ENCODE measurements at places on chromosomes 4 and X.

DNA sequence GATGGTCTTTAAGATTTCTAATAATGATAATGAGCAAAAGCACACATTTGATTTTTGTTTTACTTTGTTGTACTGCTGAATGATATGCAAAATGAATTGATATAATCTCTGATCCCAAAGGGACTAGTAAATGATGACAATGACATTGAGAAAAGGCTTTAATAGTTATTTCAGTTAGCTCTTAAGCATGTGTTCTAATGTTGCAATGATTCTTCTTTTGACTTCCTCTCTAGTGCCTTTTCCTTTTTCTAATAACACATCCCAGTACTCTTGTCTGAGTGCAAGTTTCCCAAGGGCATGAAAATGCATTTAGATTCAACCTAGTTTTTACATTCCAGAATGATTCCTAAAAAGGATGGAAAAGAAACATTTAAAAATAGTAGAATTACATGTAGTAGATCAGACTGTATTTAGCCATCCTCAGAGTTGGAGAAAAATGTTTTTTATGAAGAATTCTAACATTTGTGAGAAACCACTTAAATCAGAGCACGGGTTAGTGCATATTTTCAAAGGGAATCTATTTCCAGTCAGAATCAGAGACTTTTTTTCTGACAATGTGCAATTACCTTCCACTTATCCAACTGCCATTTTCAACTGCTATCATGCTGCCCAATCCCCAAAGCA is 508.8 kb downstream of the C4orf33 start:
- no peak for DNase-seq

DNA sequence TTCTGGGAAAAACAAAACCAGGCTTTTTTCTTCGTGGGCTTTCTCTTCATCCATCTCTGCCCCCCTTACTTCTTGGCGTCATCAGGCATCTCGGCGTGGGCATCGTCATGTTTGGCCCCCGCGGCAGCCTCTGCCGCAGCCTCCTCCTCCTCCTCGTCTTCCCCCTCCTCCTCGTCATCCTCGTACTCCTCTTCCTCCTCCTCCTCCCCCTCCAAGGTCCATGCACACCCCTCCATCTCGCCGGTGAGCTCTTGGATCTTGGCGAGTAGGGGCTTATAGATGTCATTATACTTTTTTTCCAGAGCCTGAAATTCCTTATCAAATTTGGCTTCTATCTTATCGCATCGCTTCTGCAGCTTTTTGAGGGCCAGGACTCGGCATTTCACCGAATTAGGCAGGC is 488 bp downstream of the NAP1L5 start:
- DNase-seq = no peak

GRCh38 chr4:122453384-122453995 is 3.0 kb downstream of the IL2 start:
- DNase-seq = no peak

DNA sequence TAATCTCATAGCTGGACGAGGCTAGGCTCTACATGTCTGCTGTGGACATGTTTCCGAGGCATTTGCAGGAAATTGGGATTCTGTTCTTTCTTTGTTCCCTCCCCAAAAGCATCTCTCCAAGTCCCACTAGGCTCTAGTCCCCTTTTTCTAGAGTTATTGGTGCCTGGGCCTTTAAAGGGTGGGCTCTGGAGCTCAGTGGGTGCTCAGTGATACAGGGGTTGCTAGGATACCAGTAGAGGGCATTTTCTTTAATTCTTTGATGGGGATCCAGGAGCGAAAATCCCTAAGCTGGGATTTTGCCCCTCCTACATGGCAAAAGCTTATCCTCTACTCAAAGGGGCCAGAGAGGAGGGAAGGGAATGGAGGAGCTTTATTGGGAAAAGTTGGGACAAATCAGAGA is 34.2 kb downstream of the ARHGEF9 start:
- no peak for DNase-seq

- DNase-seq = no peak
These were observed 28.8 kb downstream of the PRDM8 start for GRCh38 chr4:80226094-80226493.

GRCh38 chr4:184787766-184788503 is 37.8 kb downstream of the ACSL1 start:
- DNase-seq = no peak

DNA sequence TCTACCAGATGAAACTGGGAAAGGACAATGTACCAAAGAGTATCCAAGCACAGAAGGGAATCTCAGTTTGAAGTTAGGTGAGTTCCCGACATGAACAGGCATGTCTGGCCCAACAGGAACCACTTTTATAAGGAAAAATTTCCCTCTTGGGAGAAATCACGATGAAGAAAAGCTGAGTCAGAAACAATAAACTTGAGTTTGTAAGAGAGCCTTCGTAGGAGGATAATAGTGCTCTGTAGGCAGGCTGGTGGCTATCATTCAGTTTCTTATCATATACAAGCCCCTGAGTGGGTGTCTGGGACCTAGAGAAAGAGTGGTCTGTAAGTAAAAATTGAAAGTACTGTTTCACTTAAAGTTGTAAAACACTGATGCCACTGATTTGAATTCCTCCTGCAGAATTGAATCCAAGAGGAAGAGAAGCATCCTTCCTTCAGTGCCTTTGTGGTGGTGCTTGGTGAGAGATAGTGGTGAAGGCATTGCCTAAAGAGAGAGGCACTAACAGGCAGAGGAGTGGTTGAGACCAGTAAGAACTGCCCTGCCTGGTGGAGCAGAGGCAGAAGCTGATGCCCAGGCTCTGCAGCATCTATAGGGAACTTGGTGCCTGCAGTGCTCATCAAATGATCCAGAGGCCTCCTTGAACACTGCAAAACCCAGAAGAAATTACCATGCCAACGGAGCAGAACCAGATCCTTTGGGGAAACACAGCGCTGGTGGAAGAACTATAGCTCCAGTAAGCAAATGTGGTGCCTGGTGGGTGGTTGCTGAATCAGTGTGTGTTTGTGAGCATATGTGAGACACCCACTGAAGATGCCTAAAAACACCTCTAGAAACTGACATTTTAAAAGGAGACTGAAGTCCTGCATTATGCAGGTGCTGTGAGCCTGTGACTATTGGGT is 31.7 kb upstream of the METAP1 start:
- DNase-seq = no peak

DNA sequence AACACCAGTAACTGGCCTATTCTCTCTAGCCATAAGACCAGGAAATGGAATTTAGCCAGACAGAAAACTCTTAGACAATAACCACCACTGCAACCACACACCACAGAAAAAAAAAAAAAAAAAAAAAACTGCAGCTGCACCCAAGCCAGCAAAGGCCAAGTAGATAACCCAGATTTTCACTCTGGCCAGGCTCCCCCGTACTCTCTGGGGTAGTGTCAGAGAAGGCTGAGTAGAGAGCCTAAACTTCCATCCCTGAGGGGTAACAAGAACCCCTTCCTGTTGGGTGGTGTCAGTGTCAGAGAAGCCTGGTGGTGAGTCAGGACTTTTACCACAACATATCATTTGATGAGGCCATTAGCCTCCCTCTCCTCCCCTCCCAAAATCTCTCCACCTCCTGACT is 5.6 kb upstream of the DLG3 start:
- no peak for DNase-seq

- DNase-seq = no peak
These were observed 138.6 kb upstream of the SFRP2 start for GRCh38 chr4:153927451-153927850.

DNA sequence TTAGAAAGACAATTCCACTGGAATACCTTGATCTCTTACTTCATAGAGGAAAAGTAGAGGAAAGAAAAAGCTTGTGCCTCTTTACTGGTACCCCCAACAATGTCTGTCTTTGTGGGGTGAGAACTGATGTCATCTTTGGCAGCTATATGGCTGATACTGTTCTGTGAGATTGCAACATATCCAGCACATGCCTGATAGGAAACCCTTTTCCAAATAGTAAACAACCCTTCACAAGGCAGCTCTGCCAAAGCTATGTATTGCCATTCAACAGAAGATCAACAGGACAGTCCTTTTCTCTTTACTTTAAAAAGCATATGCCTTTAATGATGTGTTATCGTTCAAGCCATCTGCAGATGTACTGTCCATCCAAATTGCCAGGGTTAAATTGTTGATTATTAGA is 105.9 kb downstream of the IL1RAPL1 start:
- DNase-seq = no peak

- DNase-seq = no peak
These were observed 54.8 kb downstream of the DHX15 start for GRCh38 chr4:24529555-24529954.

- DNase-seq = no peak
These were observed 143.9 kb downstream of the PJA1 start for GRCh38 chrX:69021141-69021960.

DNA sequence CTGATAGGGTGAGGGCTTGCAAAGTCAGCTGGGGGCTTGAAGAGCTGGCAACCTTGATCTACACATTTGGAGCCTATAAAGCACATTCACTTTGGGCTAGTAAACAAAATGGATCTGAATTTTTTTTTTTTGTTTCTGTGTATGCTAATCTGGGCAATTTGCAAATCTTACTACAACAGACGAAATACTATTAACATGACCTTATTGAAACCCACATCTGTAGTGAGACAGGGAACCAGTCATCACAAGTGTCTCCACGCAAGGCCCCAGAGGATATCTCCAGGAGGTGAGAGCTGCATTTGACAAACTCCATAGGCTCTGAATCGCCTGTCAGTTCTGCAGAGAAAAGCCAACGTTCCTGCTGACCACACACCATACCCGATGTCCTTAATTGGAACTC is 33.0 kb upstream of the TFDP3 start:
- no peak for DNase-seq

DNA sequence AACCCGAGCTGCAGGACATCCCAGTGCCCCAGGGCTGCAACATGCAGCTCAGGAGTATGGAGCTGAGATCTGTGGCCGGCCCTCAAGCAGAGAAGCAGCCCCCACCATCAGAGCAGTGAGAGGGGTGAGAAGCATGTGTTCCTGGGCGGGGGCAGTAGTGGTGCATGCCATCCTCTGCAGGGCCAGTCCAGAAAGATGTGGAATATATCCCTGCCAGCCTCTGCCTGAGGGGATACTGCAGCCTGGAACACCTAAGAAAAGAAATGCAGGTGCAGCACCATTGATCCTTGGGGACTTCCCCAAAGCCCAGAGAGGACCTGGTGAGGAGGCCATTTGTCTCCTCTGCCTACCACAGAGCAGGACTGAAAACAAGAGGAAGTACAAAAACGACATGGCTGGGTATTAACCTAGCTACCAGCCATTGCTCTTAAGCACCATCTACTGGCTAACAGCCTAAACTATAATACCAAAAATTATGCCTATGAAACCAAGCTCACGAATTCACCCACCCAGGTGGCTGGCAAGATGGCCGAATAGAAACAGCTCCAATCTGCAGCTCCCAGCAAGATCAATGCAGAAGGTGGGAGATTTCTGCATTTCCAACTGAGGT is 158.8 kb downstream of the ADGRA3 start:
- peak; percentile 4 for DNase-seq

- no peak for DNase-seq
These were observed 27.2 kb upstream of the SLC34A2 start for GRCh38 chr4:25628451-25628850.

GRCh38 chr4:89914609-89915550 is 20.2 kb downstream of the MMRN1 start:
- DNase-seq = no peak

GRCh38 chr4:53234669-53235068 is 131.2 kb downstream of the SCFD2 start:
- DNase-seq = no peak

GRCh38 chr4:15130441-15130840 is 128.2 kb downstream of the CPEB2 start:
- no peak for DNase-seq

DNA sequence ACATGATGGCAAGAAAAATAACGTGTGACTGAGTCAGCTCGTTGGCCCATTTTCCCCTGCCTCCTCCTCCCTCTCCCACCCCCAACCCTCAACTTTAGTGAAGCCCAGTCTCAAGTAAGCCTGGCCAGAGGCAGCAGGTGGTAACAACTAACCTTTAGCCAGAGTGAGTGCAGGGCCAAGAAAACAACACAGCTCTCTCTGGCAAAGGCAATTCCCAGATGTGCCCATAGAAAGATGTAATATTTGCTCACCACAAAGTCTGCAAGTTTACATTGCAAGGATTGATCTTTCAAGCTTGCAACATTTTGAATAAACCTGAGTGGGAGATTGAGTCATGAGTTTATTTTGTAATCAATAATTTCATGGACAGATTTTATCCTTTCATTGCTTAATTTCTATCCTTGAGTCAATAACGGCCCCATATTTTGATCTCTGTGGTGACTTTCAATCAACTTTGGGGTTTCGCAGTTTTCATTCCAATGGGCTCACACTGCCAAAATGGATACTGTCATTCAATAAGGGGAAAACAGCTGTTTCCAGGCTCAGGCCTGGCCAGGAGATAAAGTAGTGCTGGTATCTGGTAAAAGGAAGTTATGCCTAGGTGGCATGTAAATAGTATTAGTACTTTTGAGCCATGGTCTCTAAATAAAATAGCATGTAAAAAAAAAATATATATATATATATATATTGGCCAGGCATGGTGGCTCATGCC is 130.7 kb upstream of the TMEM164 start:
- DNase-seq = no peak
